ENCODE measurements at places on chromosomes 12 and 14.

GRCh38 chr14:82861313-82861712 lies 1327.7 kb upstream of the SEL1L start:
- DNase-seq, result no peak

GRCh38 chr12:124510301-124510970 lies 57.0 kb downstream of the NCOR2 start:
- DNase-seq, result no peak

GRCh38 chr14:37600880-37601741 lies 5.7 kb downstream of the TTC6 start:
- no peak for DNase-seq

DNA sequence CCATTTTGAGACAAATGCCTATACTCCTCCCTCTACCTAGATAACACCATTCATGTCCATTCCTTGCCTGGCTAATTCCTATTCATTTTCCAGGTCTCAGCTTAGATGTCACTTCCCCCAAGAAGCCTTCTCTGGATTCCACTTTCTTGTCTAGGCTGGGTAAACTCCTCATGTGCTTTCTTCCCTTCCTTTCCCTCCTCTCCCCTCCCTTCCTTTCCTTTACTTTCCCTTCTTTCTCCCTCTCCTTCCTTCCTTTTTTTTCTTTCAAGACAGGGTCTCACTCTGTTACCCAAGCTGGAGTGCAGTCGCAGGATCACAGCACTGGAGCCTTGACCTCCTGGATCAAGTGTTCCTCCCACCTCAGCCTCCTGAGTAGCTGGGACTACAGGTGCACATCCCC lies 3.5 kb upstream of the UTP20 start:
- no peak for DNase-seq

DNA sequence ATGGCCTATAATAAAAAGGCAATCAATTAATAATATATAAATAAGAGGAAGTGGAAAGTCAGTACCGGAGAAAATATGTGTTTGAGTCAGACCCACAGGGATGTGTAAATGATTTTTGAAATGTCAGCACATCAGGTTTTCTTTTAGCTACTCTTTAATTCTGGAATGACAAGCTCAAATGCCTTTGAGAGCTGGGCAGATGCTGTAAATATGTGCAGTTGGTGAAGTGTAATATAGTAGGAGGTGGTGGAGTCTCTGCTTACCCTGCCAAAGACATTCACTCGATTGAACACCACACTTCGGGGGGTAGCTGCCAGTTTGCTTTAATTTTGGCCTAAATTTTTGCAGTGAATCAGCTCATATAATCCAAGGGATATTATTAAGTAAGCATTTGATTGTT lies 93.0 kb downstream of the PLEKHA5 start:
- no peak for DNase-seq

- DNase-seq, result no peak
These were observed 72.2 kb upstream of the RASSF3 start for GRCh38 chr12:64538121-64538520.

DNA sequence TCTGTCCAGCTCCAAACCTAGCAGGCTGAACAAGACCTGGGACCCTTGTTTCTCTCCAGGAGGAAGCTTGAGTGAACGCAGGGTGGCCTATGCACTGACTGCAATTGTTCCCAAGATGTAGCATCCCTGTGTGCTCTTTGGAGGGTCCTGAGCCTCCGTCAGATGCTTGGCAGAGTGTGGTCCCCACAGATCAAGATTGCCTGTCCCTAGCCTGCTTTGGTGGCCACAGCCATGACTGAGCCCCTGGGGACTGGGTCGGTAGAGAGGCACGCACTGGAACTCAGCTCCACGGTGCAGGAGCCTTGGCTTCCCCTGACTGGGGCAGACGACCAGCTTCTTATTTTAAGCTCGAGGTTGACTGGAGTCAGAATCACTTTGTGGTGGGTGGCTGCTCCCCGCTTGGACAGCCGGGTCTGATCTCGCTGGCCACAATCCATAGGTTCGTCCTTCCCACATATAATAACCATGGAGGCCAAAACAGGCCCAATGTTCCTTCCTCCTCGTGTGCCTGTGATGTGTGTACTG lies 97.8 kb downstream of the LGMN start:
- DNase-seq, result no peak

DNA sequence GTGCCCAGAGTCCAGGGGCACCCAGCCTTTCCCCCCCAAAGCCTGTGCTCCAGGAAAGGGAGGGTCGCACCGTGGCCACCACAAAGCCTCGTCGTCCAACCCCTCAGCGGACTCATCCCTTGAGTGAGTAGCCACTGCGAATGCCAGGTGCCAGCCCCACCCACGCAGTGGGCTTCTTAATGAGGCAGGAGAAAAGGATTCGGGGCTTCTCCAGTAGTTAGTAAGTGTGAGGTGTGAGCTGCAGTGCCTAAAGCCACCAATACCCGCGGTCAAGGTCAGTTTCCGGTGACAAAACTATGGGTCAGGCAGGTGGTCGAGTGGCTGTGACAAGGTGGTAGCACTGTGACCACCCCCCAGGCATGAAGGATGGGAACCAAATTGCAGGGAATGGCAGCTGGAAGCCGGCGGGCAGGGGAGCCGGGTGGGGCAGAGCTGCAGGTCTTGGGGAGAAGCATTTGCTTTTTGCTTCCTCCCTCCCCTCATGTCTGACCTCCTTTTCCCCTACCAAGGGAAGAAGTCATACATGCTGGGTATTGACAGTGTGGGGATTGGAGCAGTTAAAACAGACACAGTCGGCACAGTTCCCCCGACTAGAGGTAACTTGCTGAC lies 8.0 kb downstream of the RAN start:
- no peak for DNase-seq

- no peak for DNase-seq
These were observed 6.6 kb downstream of the PNN start for GRCh38 chr14:39181693-39182047.

GRCh38 chr14:100135784-100136183 lies 23.7 kb downstream of the DEGS2 start:
- DNase-seq, result no peak

DNA sequence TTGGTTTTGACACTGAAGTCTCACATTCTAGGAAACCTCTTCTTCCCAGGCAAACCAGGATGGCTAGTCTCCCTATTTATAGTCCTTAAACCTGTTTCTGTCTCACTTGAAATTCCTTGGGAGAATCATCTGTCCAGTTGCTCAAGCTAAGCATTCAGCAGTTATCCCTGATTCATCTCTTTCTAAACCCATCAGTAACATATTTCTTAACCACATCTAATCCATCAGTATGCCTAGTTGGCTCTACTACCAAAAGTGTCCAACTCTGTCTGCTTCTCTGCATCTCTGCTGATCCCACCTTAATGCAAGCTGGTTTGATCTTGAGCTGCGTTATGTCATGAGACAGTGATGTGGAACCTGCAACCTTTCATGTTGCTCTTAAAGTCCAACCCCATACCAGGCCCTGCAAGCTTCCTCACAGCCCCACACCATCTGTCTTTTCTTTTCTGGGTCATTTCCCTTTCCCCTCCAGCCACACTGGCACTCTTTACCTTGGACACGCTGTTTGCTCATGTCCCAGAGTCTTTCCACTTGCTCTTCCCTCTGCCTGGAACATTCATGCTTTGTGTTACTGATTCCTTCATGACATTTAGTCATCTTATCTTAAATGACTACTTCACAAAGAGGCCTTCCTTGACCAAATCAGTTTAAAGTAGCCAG lies 380.8 kb upstream of the RGS6 start:
- DNase-seq, result no peak

- DNase-seq, result no peak
These were observed 10.8 kb downstream of the TIGAR start for GRCh38 chr12:4331842-4332241.

DNA sequence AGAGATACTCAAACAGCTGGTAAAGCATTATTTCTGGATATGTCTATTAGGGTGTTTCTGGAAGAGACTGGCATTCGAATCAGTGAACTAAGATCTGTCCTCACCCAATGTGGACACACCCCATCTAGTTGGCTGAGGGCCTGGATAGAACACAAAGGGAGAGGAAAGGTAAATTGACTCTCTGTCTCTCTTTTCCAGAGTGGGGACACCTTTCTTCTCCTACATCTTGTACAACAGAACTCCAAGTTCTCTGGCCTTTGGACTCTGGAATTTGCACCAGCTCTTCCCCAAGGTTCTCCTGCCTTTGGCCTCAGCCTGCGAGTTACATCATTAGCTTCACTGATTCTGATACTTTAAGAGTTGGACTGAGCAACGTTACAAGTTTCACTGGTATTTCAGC lies 1253.9 kb downstream of the SLC16A7 start:
- no peak for DNase-seq

- no peak for DNase-seq
These were observed 172.2 kb upstream of the DDHD1 start for GRCh38 chr14:53325176-53325806.

DNA sequence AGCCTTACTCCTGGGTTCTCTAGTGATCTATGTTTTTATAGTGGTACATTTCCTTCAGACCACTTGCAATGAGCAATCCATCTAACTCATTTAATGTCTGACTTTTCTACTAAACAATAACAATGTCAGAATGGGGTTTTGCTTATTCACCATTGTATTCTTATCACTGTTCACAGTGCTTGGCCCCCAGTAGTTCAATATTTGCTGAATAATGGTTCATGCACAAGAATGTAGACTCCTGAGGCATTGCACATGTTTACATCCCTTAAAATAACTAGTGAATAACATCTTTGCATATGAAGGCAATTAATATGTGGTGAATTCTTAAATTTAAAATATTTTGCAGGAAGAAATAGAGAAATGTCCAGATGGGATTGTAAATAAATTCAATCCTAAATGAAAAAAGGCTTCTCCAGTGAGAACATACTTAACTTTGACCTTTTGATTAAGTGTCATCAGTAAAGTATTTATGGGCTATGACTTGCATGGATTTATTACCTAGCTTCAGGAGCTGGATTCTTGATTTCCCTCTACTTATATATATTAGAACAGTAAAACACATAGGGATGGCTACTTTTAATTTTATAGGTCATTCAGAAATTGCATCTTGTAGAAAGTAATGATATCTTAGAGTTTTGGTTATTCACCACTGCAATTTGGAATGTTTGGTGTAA lies 3.4 kb downstream of the CCER1 start:
- DNase-seq, result no peak

DNA sequence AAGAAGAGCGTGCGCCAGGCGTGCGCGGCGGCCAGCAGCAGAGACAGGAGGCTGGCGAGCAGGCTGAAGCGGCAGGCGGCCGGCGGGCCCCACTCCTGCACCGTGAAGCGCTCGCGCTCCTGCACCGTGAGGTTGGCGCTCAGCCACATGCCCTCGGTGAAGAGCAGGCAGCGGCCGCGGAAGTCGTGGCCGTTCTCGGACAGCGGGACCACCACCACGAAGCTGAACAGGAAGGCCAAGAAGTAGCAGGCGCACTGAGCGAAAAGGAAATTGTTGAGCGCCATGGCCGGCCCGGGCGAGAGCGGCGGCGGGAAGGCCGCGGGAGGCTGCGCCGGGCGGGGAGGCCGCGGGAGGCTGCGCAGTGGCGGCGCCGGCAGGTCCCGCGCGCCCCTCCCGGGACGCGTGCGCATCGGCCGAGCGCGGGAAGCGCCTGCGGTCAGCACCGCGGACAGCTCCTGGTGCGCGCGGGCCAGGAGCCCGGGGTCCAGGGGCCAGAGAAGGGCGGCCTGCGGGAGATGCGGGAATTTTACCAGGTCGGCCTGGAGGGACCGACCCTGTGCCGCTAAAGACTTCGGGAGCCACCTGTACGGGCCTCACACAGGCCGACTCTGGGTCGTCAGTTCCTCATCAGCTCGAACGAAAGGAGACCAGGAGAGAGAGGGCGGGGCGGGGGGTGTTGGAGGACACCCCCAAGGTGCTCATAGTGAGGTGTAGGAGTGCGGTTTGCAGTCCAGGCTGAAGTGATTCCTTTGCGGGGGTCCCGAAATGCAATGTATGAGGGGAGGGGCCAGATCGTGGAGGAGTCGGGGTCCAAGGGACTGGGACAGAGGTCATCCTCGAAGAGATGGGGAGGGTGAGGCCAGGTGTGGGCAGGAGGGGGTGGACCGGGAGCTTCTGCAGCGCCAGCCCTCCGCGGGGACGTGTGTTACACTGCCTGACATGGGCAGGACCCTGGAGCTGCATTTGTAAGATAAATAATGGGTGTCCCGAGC lies at the start of gene TMEM179:
Gene TMEM179, minus strand, starts transcription at position 315 of the 992 bp plus-strand sequence. Its CDS starts 31 bp downstream, at position 284.
- DNase-seq, result no peak

- DNase-seq, result no peak
These were observed 8.5 kb downstream of the NFE2 start for GRCh38 chr12:54292083-54292930.

- no peak for DNase-seq
These were observed 59.8 kb downstream of the WASHC4 start for GRCh38 chr12:105167346-105167745.

- no peak for DNase-seq
These were observed 65.1 kb upstream of the DYNC1H1 start for GRCh38 chr14:101899263-101899662.

- no peak for DNase-seq
These were observed 66.4 kb upstream of the DCN start for GRCh38 chr12:91249054-91249453.

- no peak for DNase-seq
These were observed 21.2 kb downstream of the ZBTB42 start for GRCh38 chr14:104821971-104822608.

DNA sequence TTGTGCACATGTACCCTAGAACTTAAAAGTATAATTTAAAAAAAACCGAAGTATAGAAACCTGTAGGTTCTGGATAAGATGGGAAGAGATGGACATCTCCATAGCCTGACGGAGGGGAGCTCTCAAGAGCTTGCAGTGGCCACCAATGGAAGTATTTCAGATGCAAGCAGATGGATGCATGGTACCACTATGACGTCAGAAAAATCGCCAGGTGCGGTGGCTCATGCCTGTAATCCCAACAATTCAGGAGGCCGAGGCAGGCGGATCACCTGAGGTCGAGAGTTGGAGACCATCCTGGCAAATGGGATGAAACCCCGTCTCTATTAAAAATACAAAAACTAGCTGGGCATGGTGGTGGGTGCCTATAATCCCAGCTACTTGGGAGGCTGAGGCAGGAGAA lies 3.4 kb downstream of the TEX22 start:
- DNase-seq, result no peak

DNA sequence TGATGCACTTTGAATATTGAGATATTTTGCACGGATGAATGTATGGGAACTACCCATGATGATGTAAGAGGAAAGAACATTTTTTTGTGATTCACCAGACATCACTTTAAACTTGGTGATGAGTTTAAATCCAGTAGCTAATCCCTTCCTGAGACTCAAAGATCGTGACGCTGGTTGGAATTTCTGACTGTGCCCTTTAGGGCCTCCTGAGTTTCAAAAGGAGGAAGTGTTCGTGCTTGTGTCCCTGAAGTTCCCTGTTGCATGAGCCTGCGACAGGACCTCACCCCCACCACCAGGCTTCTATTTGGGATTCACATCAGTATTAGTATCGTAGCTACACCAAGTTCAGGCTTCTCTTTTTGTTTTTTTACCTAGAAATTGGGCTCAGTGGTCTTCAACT lies 18.6 kb upstream of the RIN3 start:
- no peak for DNase-seq
